ENCODE measurements at places on chromosomes 5 and 9.
A peak's percentile ranks its signal among the peaks of the same experiment; 100 is the strongest.

DNA sequence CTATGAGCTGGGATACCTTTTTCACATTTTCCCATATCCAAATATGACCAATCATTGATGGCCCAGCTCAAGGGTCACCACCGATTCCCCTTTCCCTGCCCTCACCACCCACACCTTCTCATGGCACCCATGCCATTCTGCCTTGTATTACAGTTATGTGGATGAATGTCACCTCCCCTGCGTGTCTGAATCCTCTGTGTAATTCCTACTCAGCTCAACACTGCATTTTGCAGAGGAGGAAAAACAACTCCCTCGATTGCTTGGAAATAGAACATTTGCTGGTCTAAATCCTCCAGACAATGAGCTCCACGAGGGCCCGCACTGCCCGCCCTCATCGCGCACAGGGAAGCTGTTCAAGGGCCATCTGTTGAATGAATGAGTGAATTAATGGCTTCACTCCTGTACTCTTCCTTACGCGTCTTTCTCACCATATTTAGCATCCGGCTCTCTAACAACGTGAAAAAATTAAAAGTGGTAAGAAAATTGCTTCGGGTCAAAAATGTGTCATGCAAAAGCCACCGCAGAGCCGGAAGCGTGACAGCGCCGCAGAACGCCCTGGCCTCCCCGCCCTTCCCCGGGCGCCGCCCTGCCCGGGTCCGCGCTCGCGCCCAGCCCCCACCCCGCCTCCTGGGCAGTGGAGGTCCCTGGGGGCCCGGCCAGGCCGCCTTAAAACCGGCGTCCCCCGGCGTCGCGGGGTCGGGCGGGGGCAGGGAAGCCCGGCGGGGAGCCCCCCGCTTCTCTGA, 704 bp downstream of the SUSD1 start:
- peak; percentile 22 for DNase-seq

DNA sequence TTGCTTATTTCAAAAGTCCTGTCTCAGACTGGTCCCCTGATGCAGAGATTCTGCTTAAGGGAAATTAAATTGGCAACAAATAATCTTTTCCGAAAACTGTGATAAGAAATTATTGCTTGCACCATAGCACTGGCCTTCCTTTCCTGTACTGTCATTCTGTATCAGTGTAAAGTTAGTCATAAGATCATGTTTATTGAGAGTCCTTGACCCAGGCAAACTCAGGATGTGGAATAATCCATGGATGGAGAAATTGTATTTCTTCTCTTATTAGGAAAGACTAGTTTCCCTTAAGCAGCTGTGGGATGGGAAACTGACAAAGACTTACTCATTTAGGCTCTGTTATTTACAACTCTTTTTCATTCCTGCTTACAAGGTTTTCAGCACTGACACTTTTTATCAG, 83.0 kb upstream of the RANBP6 start:
- peak; percentile 65 for DNase-seq

- peak; percentile 15 for DNase-seq
Observed at GRCh38 chr5:92328584-92329259, 945.6 kb upstream of the ARRDC3 start.

GRCh38 chr9:106799152-106799551, 63.8 kb upstream of the ZNF462 start:
- DNase-seq: peak; percentile 70

DNA sequence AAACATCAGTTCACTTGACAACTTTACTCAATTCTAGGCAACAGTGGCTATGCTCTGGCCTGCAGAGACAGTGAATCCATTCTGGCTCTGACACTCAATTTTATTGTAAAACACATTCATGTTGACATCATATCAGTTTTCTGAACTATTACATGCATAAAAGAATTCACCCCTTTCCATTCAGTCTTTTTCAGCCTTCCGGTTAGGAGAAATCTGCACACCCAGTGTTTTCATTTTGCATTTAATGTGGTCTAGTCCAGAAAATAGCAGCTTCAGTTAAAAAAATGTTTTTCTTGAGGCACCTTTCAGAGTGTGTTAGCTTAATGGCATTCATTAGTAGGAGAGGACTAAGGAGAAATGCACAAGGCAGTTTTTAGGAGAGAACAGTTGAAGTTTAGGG, 95.1 kb downstream of the PBX3 start:
- no peak for DNase-seq

DNA sequence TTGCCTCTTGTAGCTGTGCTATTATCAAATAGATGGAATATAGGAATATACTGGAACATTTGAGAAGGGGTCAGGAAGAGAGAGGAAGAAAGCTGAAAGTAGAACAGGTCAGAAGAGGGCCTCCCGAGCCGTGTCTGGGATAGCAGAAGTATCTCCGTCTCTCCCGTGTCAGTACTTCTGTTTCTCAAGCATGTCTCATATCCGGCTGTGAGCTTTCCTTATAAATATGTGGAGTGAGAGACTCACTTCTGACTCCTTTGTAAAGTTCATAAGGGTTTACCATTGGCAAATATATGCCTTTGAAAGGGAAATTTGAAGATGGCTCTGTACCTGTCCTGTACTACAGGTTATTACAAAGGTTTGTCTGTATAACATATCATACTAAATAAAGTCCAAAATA, 50.3 kb downstream of the MOCS2 start:
- peak; percentile 38 for DNase-seq

DNA sequence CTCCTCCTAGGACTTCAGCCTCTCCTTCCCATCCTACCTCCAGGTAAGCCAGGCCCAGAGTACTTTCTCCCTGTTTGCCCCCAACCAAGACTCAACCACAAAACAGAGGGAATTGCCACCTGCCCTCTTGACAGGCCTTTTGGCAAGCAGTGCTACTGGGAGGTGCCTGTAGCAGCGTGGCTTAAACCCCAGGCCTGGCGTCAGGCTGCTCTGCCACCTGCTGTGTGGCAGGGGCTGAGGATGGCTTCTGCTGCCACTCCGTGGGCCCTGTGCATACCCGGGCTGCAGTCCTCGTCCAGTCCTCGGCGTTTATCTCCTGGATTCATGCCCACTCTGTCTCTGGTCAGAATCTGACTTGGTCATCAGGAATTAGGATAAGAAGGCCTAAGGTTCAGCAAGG, 163.1 kb downstream of the PAX5 start:
- DNase-seq: no peak

- no peak for DNase-seq
Observed at GRCh38 chr9:125995706-125996105, 248.5 kb downstream of the PBX3 start.

DNA sequence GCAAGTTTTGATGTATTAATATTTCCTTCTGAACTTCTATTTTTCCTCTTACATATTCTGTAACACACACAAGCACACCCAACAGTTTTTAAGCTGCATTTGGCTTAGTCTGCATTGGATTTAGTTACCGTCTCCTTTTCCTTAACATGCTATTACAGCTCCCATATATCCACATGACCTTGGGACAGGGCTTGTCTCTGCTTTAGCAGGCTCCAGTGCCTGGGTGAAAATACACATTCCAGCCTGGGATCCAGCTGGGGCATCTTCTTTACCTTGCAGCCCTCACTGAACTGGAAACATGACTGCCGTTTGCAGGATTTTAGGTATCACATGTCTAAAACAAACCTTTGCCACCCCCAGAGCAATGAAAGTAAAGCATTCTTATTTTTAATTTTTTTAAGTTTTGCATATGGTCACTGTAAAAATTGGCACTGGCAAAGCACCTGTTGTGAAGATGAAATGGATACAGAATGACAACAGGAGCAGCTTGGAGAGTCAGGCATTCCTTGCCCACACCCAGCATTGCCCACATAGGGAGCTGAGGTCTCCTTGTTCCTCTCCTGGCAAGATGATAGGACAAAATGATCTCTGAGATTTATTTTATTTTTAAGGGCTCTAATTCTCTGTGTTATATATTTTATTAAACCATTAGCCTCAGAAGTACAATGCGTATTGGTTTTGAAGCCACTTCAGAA, 4.0 kb downstream of the GADD45G start:
- peak; percentile 15 for DNase-seq

GRCh38 chr9:2231829-2232228, 216.7 kb downstream of the SMARCA2 start:
- no peak for DNase-seq

- DNase-seq: no peak
Observed at GRCh38 chr5:66864240-66864884, 268.2 kb downstream of the MAST4 start.

DNA sequence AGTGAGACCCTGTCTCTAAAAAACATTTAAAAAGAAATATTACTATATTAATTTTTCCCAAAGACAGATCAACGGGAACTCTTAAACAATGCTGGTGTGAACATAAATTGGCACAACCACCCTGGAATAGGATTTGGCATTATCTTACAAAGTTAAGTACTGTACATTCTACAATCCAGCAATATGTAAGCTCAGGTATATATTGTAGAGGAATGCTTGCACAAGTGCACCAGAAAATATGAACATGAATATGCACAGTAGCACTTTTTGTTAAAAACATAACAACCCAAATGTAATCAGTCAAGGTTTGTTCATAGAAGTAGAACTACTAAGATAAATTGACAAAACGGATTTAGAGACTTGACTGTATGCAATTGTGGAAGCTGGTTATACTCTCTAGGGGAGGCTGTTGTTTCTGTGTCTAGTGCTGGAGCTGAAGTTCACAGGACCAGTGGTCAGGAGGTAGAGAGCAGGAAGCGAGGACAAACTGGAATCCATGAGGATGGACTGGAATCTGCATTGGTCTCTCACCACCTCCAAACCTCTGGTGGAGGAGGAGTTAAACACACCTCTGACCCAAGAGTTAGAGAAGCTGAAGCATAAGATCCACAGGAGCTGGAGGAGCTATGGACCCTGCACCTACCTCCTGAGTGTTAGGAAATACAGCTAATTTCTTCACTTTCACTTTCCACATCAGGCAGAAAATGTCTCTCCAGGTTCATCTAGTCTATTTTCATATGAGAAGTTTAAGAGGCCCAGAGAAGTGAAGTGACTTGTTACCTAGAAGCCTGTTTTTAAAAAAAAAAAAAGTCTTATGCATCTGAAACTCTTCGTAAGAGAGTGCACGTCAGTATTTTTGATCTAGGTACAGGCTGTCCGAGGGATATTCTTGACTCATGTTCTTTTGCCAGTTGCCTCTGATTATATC, 20.3 kb upstream of the RIC1 start:
- DNase-seq: peak; percentile 34

GRCh38 chr9:76441551-76442322, 17.2 kb upstream of the GCNT1 start:
- peak; percentile 49 for DNase-seq

GRCh38 chr9:137064027-137064879, 6.1 kb downstream of the SAPCD2 start:
- no peak for DNase-seq

DNA sequence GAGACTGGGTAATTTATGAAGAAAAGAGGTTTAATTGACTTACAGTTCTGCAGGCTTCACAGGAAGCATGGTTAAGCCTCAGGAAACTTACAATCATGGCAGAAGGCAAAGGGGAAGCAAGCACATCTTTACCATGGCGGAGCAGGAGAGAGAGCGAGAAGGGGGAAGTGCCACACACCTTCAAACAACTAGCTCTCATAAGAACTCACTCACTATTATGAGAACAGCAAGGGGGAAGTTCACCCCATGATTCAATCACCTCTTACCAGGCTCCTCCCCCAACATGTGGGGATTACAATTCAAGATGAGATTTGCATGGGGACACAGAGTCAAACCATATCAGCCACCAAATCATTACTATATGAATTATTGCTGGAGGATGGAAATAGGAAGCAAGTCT, 30.3 kb upstream of the STX17 start:
- DNase-seq: no peak

GRCh38 chr9:70013598-70014196, 30.0 kb upstream of the MAMDC2 start:
- DNase-seq: peak; percentile 36

DNA sequence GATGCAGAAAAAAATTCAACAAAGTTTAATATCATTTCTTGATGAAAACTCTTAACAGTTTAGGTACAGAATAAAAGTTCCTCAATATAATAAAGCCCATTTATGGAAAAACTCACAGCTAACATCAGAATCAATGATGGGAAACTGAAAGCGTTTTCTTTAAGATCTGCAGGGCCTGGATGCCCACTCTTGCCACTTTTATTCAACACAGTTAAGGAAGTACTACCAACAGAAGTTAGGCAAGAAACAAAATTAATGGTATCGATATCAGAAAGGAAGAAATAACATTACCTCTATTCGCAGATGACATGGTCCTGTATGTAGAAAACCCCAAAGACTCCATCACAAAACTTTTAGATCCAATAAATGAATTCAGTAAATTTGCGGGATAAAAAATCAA, 542.4 kb upstream of the RGMB start:
- no peak for DNase-seq

DNA sequence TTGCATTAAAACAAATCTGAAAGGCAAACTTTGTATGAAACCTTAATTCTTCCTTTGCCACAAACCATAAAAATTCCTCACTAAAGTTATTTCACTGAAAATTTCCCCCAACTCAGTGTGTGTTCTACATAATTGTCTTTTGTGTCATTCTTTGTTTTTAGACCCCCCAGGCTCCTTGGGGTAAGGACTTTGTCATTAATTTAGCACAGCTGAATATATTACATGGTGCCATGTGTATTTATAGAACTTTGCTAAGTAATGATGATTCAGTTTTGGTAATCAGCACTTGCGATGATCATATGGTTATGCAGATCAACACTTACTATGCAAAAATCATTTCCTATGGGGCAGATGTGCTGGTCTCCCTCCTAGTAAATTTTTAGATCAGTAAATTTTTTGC, 712.1 kb upstream of the MEF2C start:
- DNase-seq: no peak

DNA sequence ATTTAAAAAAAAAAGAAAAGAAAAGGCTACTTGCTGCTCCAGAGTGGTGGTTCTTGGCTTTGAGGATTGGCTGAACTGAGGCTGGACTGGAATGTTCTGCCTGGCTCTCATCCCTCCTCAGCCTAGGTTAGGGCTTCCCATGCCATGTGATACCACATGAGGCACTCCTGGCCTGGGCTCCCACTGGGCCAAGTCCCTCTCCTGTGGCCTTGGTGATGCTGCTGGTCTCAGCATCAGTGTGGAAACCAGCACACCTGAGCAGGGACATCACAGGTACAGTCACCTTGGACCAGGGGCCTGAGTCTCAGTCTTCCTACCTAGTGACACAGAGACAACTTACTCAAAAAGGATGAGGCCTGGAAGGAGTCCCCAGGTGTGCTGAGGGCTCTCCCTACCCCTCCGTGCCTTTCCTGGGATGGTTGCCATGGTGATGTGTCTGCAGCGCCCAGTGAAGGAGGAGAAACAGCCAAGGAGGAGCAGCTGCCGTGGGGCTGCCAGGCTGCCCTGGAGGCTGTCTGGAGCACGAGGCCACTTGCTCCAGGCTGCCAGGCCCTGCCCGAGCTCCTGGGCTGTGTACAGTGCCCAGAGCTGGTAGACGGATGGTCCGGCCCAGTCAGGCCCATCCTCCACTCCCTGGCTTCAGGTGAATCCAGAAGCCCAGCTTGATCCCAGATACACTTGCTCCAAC, 71.0 kb downstream of the WNK2 start:
- no peak for DNase-seq

GRCh38 chr9:135328485-135329417, 150.8 kb upstream of the PPP1R26 start:
- DNase-seq: no peak

- no peak for DNase-seq
Observed at GRCh38 chr5:166340039-166340438, 1951.4 kb upstream of the WWC1 start.

GRCh38 chr9:96398582-96399324, 15.2 kb upstream of the SLC35D2 start:
- no peak for DNase-seq
